ENCODE measurements at places on chromosomes 16 and 17.

GRCh38 chr17:45149037-45149668, 878 bp downstream of the HEXIM1 start:
- peak; percentile 38 for DNase-seq

DNA sequence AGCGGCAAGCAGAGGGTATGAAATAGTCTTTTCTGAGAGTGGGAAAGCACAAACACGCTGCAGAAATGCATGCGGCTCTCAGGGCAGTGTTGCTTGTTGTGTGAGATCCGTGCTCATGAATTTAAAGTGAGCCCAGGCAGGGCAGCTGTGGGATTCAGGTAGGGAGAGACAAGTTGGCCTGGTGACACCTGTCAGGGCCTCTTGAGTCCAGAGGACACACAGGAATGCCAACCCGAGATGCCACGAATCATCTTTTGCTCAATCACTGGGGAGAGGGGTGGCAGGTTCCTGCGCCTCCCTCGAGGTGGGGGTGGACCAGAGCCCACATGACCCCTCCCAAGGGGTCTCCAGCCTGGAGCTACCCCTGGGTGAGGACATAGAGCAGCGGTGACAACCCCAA, 211.9 kb downstream of the GSG1L start:
- DNase-seq, result no peak

GRCh38 chr17:2825253-2825970, 29.2 kb downstream of the RAP1GAP2 start:
- no peak for DNase-seq

DNA sequence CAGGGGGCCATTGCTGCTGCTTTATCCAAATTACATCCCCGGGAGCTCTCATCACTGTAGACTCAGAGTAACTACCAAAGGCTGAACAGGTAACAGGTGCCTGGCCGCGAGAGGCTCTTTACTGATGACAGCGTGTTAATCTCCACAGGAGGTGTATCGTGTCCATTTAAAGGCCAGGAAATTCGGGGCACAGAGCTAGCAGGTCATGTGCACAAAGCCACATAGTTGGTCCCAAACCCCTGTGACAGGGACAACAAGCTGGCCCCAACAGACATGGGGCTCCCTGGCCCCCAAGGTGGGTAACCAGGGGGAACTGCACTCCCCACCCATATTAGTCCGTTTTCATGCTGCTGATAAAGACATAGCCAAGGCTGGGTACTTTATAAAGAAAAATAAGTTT, 55.3 kb upstream of the RBFOX3 start:
- no peak for DNase-seq

GRCh38 chr16:88780142-88781062, 4.6 kb downstream of the PIEZO1 start:
- no peak for DNase-seq

DNA sequence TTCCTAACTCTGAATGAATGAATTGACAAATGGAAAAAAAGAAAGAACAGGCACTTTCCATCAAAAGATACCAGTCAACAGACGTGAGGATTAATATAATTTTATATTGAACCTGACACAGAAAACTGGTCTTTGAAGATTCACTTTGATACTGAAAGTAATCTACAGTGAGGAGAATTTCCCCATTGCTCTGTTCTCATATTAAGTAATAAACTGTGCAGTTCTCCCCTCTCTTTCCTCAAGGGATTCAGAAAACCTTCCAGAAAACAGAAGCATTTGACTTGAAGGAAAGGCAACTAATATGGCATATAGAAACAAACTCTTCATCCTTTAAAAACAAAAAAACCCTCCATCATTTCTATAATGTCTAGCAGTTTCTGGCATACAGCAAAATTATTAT, 2.2 kb downstream of the TEX2 start:
- no peak for DNase-seq

GRCh38 chr17:50533720-50534148, 1.2 kb downstream of the EPN3 start:
- DNase-seq, result no peak

GRCh38 chr17:33007186-33007585, 15.5 kb downstream of the SPACA3 start:
- no peak for DNase-seq

DNA sequence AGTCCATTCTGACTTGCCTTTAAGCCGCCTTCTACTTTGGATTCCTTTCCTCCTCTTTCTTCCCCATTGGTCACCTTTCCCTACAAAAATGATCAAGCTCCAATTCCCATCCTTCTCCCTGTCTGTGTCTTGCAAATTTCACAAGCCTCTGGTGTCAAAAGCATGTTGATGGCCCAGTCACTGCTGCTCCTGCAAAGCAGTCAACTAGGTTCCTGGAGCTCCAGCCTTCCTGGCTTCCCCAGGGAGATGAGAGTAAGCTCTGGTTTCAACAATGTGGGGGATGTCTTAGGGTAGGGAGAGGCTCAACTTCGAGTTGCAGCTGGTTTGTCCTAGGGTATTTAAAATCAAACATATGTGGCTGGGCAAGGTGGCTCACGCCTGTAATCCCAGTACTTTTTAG, 36.1 kb upstream of the HELZ start:
- no peak for DNase-seq

GRCh38 chr17:3033741-3034577, 29.4 kb downstream of the OR1D5 start:
- no peak for DNase-seq
